ENCODE measurements at places on chromosomes 16 and 17.

DNA sequence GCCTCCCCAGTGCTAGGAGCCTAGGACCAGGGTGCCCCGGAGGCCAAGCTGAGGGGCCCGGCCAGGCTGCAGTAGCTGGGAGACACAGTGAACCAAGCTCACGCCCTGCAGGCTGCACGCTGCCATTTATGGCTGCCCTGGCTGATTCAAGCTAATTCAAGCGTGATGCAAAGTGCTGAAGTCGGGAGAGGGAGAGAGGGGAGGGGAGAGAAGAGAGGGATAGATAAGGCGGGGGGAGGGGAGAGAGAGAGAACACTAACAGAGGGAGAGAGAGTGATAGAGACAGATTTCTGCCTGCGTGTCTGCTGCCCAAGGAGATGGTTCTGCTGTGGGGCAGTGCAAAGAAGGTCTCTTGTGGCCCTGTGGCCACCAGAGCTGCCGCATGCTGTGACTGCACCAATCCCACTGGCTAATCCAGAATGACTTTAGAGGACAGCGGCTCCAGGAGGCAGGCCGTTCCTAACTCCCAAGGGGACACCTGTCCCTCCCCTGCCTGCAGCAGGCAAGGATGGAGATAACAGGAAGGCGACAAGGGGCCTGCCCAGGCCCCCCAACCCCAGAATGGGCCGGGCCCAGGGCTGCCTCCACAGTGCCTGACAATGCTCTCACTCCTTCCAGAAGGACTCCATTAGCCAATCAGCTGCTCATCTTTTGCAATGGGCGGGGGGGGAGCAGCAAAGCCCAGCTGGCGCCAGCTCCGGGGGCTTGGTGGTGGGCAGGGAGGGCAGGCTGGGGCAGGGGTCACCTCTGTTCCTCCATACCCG is 12.9 kb downstream of the MXRA7 start:
- no peaks in the 10 kb centered on the region for H3K27me3 ChIP-seq
- H3K4me1 ChIP-seq, result no peaks in the 10 kb centered on the region
- H3K36me3 ChIP-seq, result no peaks in the 10 kb centered on the region
- no peak overlapping the region for H3K27ac ChIP-seq

- no peaks in the 10 kb centered on the region for H3K36me3 ChIP-seq
- H3K4me1 ChIP-seq, result no peaks in the 10 kb centered on the region
- no peak overlapping the region for H3K27ac ChIP-seq
- H3K27me3 ChIP-seq, result no peaks in the 10 kb centered on the region
Measured at GRCh38 chr17:3438368-3438767, 4.7 kb upstream of the OR1E2 start.

DNA sequence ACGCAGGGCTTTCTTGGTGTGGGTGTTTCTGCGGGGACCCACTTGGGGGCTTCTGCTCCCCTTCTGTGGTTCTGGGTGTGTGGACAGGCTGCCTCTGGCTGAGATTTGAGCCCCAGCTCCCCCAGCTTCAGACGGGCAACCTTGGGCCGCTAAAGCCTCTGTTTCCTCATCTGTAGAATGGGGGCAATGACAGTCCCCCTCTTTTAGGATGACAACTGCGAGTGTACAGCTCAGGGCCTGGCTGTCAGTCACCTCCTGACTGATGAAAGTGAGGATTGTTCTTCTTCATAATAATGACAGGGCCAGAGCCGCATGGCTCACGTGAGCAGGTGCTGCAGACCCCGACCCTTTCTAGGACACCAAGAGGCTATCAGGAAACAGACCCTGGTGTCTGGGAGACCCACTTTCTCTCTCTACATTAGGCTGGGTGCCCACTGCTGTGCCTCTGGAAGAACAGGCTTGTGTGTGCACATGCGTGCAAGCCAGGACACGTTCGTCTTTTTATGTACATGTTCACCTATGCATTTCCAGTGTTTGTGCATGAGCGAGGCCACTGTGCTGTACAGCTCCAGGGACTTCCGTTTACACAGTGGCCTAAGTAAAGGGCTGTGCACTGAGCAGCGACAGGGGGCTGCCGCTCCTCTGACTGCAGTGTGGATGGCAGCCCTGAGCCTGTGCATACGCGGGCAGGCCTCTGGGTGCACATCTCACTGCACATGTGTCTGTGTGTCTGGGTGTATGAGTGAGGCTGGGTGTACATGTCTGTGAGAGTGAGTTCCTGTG is 4.6 kb downstream of the SPNS3 start:
- no peaks in the 10 kb centered on the region for H3K27me3 ChIP-seq
- no peak for DNase-seq
- no peak overlapping the region for H3K4me3 ChIP-seq

GRCh38 chr17:64085650-64086005 is 44.3 kb downstream of the ERN1 start:
- no peaks in the 10 kb centered on the region for H3K27me3 ChIP-seq
- H3K36me3 ChIP-seq, result no peaks in the 10 kb centered on the region
- H3K4me1 ChIP-seq, result peaks cover 74% of the 10 kb centered on the region
- no peak overlapping the region for H3K27ac ChIP-seq

DNA sequence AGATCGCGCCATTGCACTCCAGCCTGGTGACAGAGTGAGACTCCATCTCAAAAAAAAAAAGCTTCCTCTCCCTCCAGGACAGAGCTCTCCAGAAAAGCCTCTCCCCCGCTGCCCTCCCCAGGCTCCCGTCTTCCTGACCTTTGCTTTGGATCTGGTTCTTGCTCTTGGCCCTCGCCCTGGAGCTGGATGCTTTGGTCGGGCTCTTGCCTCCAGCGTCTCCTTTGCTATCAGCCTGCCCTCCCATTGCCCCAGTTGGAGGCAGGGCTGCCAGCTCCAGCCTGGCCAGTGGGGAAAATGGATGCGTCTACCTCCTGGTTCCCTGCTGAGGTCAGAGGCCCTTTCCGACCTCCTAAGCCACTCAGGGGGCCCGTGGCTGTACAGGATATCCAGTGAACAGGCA is 35.9 kb downstream of the TRARG1 start:
- no peak overlapping the region for H3K27ac ChIP-seq
- DNase-seq, result no peak
- H3K4me1 ChIP-seq, result no peaks in the 10 kb centered on the region
- H3K36me3 ChIP-seq, result no peaks in the 10 kb centered on the region
- no peaks in the 10 kb centered on the region for H3K27me3 ChIP-seq

DNA sequence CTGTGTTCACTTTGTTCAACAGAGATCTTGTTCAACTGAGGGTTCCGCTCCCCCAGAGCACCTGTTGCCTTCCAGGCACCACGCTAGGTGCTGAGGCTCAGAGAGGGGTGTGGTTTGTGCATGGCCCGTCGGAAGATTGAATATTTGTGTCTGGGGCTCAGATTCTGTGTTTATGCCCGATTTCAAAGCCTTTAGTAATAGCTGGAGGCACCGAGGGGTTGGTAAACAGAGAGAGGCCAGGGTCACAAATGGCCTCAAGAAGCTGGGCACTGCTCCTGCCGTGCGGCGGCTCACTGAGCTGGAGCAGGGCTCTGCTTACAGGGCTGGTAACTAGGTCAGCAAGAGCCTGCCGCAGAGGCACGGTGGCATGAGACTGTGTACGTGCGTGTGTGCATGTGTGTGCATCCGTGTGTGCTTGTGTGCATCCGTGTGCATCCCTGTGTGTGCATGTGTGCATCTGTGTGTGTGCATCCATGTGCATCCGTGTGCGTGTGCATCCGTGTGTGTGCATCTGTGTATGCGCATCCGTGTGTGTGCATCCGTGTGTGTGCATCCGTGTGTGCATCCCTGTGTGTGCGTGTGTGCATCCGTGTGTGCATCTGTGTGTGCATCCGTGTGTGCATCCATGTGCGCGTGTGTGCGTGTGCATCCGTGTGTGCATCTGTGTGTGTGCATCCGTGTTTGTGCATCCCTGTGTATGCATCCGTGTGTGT is 5.4 kb downstream of the ITGAE start:
- peak overlapping the region; percentile 38 for H3K27ac ChIP-seq
- no peak overlapping the region for H3K4me3 ChIP-seq
- no peaks in the 10 kb centered on the region for H3K27me3 ChIP-seq
- DNase-seq, result no peak
- no peaks in the 10 kb centered on the region for H3K36me3 ChIP-seq
- H3K4me1 ChIP-seq, result peaks cover 14% of the 10 kb centered on the region

DNA sequence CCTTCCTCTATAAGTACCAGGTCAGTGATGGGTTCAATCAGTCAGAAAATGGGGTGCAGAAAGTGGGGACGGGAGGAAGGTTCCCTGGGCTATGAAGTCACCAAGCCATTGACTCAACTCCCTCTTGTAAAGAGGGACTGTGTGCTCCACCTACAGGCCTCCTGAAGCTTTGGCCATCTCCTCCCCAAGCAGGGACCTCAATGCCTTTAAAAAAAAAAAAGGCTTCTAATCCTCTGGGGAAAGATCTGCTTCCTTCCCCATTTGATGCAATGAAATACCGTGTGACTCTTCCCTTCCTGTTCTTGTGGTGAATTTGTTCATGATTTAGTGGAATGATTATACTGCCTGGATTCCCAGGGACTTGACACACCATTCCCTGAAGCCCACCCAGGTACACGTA is 30.8 kb downstream of the VWA3A start:
- DNase-seq, result no peak
- no peak overlapping the region for H3K4me3 ChIP-seq
- H3K4me1 ChIP-seq, result no peaks in the 10 kb centered on the region
- H3K36me3 ChIP-seq, result no peaks in the 10 kb centered on the region

GRCh38 chr17:57350266-57350665 is 93.9 kb downstream of the MSI2 start:
- H3K4me1 ChIP-seq, result no peaks in the 10 kb centered on the region
- DNase-seq, result no peak
- H3K4me3 ChIP-seq, result no peak overlapping the region
- peaks cover 5% of the 10 kb centered on the region for H3K36me3 ChIP-seq

- peak overlapping the region; percentile 78 for H3K27ac ChIP-seq
- H3K4me3 ChIP-seq, result peak overlapping the region; percentile 13
- peaks cover 82% of the 10 kb centered on the region for H3K4me1 ChIP-seq
- no peaks in the 10 kb centered on the region for H3K27me3 ChIP-seq
Measured at GRCh38 chr17:17176341-17176740, 29.8 kb downstream of the PLD6 start.

DNA sequence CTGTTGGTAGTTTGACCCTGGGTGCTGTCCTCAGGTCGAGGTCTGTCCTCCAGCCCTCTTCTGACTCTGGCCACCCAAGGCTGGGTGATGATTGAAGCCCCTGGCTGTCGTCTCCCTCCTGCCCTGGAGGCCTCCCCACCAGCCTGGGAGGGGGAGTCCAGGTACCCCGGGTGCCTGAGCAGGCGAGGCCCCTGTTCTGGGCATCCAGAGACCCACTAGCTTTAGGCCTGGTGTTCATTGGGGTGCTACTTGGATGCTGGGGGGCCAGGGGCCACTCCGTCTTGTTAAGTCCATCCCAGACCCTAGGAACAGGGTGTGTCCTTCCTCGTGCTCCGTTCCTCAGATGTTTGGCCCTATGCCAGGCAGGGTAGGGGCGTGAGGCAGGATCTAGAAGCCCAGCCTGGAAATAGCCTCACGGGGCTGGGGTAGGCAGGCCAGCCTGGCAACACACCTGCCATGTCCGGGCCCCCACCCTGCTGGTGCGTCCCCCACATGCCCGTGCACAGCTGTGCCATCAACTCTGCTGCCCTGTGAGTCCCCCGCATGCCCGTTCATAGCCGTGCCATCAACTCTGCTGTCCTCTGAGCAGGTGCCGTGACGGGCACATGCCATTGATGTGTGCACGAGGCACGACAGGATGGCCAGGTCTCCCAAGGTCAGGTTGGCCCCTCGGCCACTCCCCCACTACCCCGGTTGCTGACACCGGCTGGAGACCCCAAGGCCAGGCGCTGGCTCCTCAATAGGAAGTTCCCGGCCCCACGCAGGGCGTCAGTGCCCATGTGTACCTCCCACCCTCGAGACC is 36.9 kb downstream of the GINS2 start:
- H3K27ac ChIP-seq, result no peak overlapping the region
- H3K4me1 ChIP-seq, result no peaks in the 10 kb centered on the region
- no peak overlapping the region for H3K4me3 ChIP-seq
- no peak for DNase-seq
- no peaks in the 10 kb centered on the region for H3K27me3 ChIP-seq

DNA sequence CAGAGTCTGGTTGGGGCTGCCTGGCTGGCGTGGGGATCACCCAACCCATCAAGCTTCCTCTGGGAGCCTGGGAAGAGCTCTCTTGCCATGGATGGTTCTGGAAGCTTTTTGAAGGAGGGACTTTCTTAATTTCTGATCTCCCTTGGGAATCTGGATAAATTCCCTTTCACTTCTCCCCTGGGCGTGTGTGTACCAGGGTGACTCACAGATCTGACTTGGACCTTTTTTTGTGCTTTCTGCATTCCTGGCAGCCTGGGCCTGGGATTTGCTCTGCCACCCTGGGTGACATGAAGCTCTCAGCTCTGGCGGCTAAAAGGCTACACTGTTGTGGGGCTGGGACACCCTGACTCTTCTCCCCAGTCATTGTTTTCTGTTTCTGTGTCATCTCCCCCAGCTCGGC is 70.1 kb downstream of the ABCC1 start:
- no peak for DNase-seq
- no peak overlapping the region for H3K4me3 ChIP-seq
- H3K27me3 ChIP-seq, result no peaks in the 10 kb centered on the region

GRCh38 chr17:27293898-27294688 is at the start of gene WSB1:
WSB1 (plus strand) TSS chr17:27294114; CDS start chr17:27294396, 282 bp downstream.
- no peaks in the 10 kb centered on the region for H3K36me3 ChIP-seq
- H3K4me1 ChIP-seq, result peaks cover 20% of the 10 kb centered on the region
- H3K4me3 ChIP-seq, result peak within 1 kb of the TSS; percentile 100
- peak within 1 kb of the TSS; percentile 98 for H3K27ac ChIP-seq

DNA sequence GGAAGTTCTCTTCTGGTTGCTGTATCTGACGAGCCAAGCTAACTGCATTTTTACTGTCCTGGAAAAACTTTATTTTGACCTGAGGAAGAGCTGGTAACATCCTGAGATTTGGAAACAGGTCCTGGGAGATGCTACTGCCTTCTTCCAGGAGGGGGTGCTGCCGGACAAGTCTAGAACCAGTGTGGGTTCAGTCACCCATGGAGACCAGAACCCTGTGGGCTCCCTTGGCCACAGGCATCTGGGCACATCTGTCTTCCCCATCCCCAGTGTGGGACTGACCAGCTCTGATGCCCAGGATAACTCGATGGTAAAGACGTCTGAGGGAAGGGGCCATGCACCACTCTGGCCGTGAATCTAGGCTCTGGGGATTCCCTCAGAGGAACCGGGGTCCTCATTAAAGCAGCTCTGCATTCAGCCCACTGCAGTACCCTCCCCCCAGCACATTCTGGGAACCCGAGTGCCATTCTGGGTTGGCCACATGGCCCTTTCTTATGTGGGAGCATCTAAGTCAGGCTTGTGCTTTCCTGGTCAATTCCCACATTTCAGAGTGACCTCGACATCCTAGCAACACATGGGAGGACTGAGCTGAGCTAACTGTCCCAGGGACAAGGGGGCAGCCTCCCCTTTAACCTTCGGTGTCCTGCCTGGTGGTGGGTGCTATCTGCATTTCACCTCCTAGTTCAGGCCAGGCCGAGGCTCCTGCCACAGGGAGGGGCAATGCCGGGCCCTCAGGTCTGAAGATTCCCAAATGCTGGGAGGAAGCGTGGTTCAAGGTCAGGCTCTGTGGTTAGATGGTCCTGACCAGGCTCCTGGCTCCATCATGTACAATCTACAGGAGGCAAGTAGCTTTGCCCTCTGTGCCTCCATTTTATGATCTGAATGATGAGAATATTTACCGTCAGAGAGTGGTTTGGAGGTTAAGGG is 6.4 kb downstream of the C16orf86 start:
- no peaks in the 10 kb centered on the region for H3K27me3 ChIP-seq
- no peak overlapping the region for H3K4me3 ChIP-seq
- DNase-seq, result no peak
- no peaks in the 10 kb centered on the region for H3K36me3 ChIP-seq
- no peak overlapping the region for H3K27ac ChIP-seq

All from effector memory CD4-positive, alpha-beta T cell (primary cell).